ENCODE measurements at places on chromosomes 2 and 18. TPM values are rescaled to one million over a fixed set of nuclear protein-coding genes. Genes with fewer than 3 reads are reported as not detected.

ASXL3 gene
- not detected for total RNA-seq

IL18R1 gene
- not detected for total RNA-seq

OTX1 gene
- 0.82 TPM for total RNA-seq

SMAD2 gene
- 104 TPM for total RNA-seq

CD8B gene
- not detected for total RNA-seq

RGPD4 gene
- not detected for total RNA-seq
